ENCODE measurements at places on chromosomes 4 and X. TPM values are rescaled to one million over a fixed set of nuclear protein-coding genes. Genes with fewer than 3 reads are reported as not detected.

- DNase-seq, result no peak
Observed at GRCh38 chr4:37693030-37693429, 6.9 kb upstream of the RELL1 start.

DNA sequence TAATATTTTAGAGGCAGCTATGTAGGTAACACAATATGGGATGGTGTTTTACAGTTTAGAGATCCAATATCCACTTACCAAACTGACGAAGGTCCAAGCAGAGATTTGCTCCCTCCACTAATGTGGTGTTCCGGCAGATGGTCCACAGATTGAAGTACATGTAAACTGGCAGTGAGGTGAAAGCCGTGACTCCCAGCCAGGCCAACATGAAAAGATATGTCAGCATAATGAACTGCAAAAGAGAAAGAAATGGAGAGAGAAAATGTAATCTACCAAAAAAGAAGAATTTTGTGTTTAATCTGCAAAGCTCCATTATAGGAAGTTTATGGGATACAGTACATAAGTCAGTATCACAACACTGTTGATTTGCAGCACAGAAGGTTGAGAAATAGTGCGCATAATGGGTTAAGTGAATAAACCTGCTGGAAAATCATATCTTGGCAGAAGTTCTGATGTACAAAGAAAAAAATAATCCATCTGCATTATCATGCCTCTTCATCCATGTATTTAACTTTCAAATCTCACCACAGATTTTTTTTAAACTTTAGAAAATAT lies 160.2 kb downstream of the GPM6A start:
- no peak for DNase-seq

DNA sequence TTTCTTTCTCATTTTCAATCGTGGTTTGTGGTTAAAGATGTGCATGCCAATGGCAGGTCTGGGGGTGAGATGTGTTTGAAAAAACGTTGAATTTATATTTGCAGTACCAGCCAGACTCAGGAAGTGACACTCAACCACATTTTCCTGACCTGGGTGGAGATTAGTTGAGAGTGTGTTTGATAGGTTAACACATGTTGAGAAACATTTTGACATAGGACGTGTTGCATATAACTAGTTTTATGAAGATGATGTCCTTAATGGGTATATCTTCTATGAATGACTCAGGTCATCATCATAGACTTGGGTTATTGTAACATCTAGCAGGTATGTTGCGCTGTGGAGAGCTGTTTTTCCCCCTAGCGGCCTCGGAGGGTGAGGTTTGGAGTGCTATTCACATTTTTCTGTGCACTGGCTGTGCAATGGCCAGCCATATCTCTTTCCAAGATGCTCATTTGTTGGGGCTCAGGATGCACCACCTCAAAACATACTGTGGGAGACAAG lies 21.7 kb upstream of the CD38 start:
- peak; percentile 43 for DNase-seq

GRCh38 chr4:73527196-73527595 lies 45.7 kb downstream of the AFM start:
- no peak for DNase-seq

The RASL11B gene
- total RNA-seq, result 21.2 TPM

DNA sequence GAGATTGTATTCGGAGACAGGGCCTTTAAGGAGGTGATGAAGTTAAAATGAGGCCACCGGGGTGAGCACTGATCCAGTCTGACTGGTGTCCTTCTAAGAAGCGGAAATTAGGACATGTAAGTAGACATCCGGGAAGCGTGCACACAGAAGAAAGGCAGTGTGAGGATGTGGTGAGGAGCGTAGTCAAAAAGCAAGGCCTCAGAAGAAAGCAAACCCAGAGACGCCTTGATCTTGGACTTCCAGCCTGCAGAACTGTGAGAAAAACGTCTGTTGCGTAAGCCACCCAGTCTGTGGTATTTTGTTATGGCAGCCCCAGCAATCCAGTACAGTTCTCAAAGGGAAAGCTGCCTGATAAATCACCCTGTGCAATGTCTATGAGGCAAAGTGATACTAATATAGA lies 153.5 kb downstream of the KCNIP4 start:
- peak; percentile 14 for DNase-seq

DNA sequence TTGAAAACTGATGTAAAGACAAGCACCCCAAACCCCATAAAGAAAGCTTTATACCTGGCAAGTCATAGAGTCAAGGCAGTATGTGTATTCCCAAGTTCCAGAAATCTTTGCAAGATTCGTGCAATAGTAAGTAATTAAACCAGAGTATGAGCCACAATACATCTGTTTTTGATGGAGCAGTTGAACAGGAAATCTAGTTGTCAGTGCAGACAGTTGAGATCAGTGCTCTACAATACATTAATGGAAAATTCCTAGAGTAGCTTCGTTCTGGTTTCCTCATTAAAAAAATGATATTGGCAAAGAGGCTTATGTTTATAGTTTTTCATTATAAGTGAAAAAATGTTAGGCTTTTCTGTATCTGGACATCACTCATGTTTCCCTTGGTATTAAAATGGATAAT lies 575.3 kb downstream of the TRIML1 start:
- no peak for DNase-seq

DNA sequence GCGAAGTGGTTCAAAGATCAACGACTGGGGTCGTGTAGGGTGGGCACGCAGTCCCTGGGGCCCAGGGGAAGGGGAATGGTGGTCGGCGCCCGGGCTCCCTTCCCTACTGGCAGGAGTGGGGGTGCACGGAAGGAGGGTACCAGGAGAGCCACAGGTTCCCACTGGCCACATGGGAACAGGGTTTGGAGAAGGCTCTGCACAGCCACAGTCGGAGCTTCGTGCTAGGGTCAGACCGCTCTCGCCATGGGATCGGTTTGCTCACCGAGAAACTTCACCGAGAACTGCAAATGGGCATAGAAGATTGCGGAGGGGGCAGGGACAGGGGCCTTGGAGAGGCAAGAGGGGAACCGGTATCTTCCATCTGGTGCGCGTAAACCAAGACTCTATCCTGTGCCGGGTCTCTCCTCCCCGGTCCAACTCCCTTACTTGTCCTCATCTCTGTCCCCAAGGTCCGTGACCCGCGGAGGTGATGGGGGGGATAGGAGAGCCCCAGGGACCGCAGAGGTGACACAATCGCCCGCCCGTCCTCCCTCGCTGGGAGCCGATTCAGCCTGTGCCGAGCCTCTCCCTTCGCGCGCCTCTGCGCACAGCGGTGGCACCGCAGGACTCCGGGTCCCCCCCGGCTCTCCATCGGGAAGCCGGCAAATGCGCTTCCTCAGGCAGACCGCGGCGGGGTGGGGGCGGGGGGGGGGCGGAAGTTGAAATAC lies 1.0 kb downstream of the SCD5 start:
- no peak for DNase-seq

GRCh38 chrX:136021160-136021559 lies 35.9 kb downstream of the SLC9A6 start:
- no peak for DNase-seq

DNA sequence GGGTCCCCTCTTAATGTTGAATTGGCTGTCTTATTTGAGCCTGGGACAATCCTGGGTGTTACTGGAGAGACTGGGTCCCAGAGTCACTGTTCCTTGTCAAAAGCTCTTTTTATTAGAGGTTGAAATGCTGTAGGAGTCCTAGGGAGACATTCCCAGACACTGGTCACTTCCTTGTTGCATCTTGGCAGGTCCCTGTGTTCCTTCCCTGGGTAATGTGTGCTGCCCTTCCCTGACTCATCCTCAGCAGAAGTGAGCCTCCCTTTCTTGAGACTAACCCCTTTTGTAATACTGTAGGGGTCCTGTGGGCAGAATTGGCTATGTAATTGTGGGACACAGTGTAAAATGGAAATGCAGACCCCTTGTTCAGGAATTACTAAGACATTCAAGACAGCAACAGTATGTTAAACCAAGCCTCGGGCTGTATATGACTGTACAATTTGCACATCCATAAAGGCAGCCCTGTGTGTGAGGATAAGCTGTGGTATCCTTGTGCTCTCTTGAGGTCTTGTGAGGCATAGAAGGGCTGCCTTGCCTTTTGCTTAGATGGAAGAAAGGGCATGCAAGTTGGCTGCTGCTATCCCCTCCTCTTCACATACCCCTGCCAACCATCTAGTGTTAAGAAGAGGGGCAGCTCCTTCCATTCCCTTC lies 53.5 kb downstream of the DCLK2 start:
- DNase-seq, result no peak

- DNase-seq, result no peak
Observed at GRCh38 chr4:150584111-150584915, 2.4 kb downstream of the MAB21L2 start.

The MMAA gene
- total RNA-seq, result 17.4 TPM

DNA sequence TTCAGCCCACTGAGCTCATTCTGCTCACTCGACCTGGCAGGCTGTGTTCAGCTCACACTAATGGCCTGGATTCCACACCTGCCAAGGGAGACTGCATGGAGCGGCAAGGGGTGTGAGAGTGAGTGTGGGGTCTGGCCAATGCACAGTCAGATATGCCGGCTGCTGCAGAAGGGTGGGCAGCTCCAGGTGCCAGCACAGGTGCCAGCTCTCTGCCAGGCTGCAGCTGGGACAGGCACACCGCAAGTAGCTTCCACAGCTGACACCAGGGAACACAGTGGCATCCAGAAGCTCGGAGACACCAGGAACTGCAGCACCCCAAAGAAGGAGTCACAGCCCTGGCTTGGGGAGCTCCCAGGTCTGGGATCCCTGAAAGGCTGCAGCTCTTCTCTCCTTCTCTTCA lies 83.7 kb downstream of the PRDM5 start:
- no peak for DNase-seq

DNA sequence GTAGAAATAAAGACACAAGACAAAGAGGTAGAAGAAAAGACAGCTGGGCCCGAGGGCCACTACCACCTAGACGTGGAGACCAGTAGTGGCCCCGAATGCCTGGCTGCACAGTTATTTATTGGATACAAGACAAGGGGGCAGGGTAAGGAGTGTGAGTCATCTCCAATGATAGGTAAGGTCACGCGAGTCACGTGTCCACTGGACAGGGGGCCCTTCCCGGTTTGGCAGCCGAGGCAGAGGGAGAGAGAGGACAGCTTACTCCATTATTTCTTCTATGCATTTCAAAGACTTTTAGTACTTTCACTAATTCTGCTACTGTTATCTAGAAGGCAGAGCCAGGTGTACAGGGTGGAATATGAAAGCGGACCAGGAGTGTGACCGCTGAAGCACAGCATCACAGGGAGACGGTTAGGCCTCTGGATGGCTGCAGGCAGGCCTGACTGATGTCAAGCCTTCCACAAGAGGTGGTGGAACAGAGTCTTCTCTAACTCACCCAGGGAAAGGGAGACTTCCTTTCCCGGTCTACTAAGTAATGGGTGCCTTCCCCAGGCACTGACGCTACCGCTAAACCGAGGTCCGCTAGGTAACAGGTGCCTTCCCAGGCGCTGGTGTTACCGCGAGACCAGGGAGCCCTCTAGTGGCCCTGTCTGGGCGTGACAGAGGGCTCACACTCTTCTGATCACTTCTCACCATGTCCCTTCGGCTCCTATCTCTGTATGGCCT lies 44.9 kb downstream of the ZBTB49 start:
- DNase-seq, result peak; percentile 39

The SSX3 gene
- total RNA-seq, result not detected

The NLGN4X gene
- total RNA-seq, result 0.94 TPM

The CNKSR2 gene
- 0.40 TPM for total RNA-seq

GRCh38 chr4:86600007-86600653 lies 6.0 kb downstream of the PTPN13 start:
- no peak for DNase-seq

DNA sequence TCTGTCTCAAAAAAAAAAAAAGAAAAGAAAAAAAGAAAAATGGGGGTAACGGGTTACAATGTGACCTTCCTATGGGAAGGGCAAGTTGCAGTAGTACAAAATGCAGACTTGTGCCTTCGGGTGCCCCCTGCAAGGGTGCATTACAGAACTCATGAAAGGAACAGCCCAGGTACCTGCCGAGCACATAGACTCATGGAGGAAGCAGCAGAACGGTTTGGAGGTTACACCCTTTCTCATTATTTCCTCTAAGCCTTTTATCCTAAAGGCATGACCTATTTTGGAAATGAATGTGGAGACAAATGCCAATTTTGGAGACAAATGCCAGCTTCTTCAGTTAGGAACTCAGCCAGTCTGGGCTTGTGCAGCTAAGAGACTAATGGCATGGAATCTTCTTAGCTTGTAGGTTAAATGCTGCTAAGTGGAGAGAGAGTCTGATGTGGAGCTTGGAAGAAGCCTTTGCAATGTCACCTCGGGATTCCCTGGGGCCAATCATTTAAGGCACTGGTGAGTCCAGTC lies 44.1 kb upstream of the PRKX start:
- no peak for DNase-seq
